ENCODE measurements at places on chromosomes 7 and 10.

- DNase-seq, result no peak
Observed at GRCh38 chr7:29565224-29565630, 1.6 kb downstream of the PRR15 start.

- no peak for DNase-seq
Observed at GRCh38 chr7:55018361-55019190, at the start of gene EGFR. TSS of gene EGFR (plus strand) at chr7:55019017. CDS start at chr7:55019278, 261 bp downstream.

DNA sequence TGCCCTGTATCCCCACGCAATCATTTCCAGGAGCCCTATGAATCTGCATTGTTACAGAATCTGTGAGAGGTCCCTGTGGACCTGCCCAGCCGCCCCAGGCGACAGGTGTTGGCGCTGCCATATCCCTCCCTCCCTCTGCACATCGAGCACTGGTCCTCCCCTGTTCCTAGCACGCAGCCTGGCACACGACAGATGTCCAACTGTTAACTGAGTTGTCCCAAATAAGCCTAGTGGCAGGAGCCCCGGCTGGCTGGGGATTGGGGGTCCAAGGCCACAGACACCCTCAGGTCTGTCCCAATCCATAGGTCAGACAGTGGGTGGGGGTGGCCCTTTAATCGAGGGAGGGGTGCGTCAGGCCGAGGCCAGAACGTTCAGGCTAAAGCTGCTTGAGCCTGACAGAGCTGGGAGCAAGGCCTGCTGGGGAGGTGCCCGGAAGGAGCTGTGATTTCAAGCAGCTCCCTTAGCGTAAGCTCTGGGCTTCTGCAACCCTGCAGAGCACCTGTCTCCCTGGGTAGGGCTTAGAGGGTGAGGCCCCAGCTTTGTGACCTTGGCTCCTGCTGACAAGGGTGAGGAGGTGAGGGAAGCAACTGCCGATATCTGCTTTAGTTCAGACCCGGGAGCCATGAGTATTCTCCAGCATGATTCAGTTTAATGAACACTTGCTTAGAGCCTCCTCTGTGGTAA is 40.1 kb downstream of the ADRA2A start:
- no peak for DNase-seq

DNA sequence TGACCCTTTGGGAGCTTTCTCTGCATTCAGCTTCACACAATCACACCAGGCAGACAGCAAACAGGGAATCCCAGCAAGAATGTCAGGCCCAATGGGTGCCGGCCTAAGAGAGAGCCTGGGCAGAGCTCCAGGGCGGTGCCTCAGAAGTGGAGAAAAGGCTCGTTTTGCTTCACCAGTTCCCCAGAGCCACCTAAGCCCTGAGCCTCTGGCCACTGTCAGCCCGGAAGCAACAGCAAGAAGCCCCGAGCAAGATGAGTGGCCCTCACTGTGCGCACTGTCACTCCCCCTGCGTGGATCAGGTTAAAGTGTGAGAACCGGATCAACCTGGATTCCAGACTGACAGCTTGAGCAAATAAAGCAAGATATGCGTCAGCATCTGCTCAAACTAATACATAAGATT is 14.7 kb downstream of the CNPY1 start:
- no peak for DNase-seq

GRCh38 chr7:77444123-77444522 is 28.0 kb upstream of the GSAP start:
- DNase-seq, result no peak

DNA sequence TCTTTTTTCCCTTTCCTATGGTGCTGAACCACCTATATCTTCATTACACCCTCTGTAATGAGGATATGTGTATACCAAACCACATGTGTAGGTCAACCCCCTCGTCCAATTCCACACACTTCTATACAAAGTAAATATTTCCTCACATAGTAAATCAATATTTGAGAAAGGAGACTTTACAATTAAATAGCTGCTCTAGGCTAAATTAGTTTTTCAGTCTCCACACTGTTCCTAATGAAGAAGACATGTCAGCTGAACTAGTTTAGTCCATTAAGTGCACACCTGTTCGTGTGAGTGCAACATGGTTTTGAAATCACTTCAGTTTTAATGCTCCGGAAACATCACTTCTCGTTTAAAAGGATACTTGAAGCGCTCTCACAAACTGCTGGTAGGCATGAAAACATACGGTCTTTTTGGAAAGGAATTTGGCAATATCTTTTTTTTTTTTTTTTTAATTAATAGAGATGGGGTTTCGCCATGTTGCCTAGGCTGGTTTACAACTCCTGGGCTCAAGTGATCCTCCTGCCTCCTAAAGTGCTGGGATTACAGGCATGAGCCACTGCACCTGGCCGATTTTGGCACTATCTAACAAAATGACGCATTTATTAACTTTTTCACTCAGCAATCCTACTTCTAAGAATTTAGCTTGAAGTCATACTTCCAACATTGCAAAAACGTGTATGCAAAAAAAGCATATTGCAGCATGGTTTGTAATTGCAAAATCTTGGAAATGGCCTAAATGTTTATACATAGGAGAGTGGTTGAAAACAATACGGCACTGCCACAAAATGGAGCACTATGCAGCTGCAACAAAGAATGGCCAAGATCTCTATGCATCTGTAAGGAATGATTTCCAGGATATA is 2.1 kb upstream of the XRCC2 start:
- no peak for DNase-seq

- DNase-seq, result no peak
Observed at GRCh38 chr7:95059842-95060313, 152.5 kb downstream of the PPP1R9A start.

DNA sequence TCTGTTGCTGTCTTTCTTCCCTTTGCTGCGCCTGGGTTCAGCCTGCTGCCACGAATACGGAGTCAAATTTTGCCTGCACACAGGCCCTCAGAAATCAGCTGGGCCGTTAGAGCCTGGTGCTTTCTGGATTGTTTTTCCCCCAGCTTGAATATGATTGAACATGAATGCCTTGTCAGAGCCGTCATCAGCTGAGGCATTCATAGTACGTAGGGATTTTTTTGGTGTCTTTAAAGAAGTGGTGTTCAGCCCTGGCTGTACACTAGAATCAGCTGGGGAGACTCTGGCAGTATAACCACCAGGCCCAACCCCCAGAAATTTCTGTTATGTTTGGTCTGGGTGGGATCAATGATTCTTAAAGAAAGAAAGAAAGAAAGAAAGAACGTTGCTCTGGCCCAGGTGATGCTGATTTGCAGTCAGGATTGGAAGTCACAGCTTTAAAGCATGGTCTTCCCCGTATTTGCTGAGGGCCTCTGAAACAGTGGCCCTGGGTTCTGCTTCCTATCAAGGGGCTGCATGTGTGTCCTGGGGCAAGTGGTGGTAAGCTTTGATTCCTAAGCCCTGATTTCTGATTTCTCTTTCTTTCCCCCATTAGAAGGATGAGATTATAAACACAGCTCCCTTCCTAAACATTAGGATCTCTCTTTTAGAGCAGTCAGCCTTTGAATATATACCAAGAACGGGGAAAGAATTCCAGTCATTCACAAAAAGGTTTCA is 24.7 kb downstream of the NUB1 start:
- DNase-seq, result no peak

DNA sequence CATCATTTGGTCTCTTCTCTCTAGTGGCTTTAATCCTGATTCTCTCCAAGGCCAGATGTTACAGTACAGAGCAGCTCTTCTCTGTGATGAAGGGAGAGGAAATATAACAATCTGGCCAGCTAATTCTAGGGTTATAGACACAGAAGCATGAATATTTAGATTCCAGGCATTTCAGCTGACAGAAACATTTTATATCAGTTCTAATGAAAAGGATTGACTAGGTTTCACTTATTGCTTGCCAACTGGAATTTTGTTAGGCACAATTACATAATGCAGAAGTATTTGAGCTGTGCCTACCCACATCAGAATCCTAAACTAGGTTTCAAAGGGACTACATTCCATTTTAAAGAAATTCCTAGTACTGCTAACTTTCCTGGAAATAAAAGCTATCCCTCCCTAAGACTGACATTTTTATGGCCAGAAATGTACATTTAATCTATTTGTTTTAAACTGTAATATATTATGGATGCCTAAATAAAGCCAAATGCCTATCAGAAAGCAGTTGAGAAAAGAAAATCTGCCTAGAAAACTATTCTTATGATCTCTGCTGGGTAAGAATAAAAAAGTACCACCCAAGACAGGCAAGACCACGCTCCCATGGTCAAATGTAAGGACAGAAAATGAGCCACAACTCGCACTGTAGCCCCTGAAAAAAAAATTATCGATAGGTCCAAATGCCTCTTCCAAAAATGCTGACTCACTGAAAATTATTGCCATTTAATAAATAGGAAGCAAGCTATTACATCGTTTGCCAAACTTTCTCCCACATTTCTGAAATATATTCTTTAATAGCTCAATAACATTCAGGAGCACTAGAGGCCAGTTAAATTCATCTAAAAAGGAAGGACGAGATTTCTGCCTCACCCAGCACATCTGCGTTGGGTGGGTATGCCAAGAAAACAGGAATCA is 498.1 kb downstream of the KCNMA1 start:
- no peak for DNase-seq

- no peak for DNase-seq
Observed at GRCh38 chr7:121833991-121834390, 39.0 kb upstream of the PTPRZ1 start.

DNA sequence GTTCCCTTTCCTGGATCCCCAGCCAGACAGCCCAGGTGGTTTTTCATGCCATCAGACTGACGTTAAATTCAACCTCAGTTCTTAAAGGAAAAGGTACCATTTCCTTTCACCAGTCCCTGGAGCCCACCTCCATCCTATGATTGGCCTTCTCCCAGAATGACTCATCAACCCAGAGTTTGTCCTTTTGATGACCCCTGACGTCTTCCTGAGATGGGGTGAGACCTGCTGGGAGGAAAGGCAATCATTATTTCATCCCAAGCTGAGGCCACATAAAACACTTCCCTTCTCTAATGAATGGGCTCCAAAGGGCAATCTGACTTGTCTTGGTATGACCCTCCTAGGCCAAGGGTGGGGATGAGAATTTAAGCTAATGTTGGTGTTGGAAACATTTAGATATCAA is 750.7 kb downstream of the SUGCT start:
- no peak for DNase-seq

DNA sequence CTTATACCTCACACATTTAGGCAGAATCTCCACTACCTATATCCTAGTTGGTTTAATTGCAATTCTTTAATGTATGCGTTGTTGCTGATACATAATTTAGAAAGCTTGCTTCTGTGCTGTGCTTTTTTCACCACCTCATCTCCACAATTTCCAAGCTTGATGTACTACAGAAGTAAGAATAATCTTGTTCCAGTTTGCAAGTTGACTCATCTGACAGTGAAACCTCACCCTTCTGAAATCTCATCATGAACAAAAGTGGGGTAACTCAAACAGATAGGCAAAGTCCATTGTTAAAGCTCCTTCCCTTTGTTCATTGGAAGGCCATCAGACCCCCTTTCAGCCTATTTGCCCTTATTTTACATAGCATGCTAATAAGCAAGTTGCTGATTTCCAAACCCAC is 13.6 kb downstream of the EIF4EBP2 start:
- no peak for DNase-seq

- DNase-seq, result no peak
Observed at GRCh38 chr10:62451611-62451975, 77.4 kb downstream of the ZNF365 start.

DNA sequence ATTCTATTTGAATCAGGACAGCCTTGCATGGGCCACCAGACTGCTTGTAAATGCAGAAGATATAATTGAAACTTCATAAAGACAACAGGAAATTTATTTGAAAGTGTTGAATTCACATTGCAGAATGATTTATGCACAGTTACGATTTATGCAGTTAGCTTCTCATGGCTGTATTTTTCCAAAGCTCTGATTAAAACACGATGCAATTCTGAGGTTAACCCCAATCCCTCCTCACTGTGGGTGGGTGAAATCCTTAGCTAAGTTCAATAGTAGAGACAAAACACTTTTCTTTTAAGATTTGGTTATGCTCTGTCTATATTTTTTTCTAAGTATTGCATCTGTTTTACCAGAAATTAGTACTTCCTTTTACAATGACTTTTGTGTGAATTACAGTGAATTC is 728.8 kb upstream of the IGFBP3 start:
- no peak for DNase-seq

- no peak for DNase-seq
Observed at GRCh38 chr7:2637505-2638223, 5.9 kb downstream of the TTYH3 start.

DNA sequence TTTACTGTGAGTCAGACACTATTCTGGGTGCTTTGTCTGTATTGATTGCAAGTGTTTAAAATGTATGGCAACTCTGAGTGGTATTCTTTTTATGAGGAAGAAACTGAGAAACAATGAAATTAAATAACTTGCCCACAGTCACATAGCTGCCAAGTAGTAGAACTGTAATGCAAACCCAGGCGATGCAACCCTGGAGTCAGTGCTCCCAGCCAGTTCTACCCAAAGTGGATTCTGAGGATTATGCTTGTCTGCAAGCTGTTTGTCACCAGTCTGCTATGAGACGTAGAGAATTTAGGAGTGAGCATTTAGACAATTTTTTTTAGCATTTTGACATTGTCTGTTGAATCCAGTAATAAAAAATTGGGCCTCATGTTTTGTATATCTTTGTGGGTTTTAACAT is 306.0 kb upstream of the LRGUK start:
- no peak for DNase-seq

- DNase-seq, result no peak
Observed at GRCh38 chr7:95545007-95545615, 51.2 kb downstream of the PDK4 start.

DNA sequence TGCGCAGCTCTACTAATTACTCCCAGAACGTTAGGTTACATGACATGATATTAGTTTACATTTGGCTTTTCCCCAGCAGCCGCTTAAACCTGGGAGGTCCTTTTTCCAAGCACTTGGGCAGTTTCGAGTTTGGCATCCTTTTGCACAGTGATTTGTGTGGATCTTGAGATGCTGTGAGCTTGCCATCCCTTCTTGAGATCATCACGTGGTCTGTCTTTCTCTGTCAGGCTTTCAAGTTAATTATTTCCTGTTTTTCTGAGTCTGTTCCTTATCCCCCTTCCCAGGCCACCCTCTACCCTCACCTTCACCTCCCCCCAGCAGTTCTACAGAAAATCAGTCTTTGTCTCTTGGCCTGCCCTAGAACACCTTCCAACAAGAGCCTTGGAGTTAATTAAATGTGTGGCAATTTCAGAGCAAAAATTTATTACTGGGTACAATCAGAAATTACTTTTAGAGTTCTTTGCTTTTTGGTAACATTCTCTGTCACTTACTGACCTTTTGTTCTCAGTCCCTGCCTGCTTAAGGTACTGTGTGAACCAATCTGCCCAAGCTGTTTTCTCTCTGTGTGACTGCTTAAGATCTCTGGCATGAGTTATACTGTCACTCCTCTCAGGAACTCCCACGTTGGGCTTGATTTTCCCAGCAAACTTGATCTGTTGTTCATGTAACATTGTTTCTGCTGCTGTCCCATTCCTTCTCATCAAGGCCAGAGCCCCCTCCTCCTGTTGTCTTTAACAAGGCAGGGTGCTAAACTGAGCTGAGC is 3.1 kb upstream of the SLF2 start:
- DNase-seq, result no peak

DNA sequence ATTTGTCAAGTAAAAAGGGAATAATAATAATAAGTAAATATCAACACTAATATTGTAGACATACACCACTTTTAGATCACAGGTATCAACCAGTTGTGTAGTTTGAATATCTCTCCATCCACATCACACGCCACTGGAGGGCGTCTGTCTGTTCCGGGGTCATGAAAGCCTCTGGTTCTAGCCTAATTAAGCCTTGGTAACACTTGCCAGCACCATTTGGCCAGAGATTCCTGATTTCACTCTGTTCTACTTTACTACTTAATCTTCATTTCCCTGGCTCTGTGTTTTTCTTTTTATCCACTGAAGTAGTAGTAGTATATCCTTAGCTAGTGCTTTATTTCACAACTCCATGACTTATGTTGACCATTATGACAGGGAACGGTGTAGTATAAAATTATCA is 285.6 kb upstream of the POM121L12 start:
- DNase-seq, result no peak

Measured in CD4-positive, alpha-beta T cell treated with Interleukin-6 at 100 ng/mL for 8 hours (primary cell).